ENCODE measurements at places on chromosomes 12 and 14.

GRCh38 chr14:56046546-56046945 lies 71.7 kb upstream of the PELI2 start:
- DNase-seq, result no peak

- no peak for DNase-seq
These were observed 182.6 kb downstream of the SUDS3 start for GRCh38 chr12:118558941-118559340.

DNA sequence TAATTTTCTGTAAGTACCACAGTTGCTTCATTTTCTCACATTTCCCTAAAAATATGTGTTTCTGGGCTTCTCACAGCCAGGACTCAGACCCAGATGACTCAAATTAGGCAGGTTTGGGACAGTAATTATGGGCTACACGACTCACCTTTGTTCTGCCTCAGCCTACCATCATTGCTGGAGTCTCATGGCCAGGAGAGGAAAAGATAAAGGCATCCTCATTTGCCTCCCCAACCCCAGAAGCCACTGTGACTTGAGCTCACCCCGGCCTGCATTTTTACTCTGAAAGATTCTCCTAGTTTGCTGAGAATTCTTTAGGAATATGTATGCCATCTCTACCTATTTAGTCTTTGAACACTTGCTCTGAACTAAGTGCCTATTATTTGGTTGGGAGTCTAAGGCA lies 207.8 kb downstream of the PAWR start:
- DNase-seq, result no peak

DNA sequence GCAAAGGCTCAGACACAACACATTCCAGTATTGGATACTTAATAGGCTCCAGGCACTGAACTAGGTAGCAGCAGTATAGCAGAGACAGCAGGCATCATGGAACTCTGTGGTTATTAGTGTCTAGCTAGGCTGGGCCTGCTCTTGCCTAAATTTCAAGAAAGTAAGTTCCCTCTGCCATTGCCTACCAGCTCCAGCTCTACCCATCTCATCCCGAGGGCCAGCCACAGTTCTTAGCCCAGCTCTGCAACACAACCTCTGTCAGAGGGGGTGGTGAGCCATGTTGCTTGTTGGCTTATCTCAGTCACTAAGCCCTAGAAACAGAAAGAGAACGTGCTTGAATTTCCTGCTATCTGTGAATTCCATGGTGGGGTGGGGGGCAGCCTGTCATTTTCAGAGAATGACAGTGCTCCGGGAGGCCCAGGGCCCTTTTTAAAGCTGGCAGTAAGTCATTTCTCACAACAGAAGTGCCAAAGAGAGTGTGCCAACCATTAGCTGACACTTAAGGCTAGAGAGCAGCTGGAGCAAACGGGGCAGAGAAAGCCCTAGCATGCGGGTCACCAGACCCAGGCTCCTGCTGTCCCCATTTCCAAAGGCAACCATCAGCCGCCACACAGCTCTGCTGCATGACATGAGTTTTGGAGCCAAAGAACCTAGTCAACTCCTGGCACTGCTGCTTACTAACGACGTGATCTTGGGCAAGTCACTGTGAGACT lies 105.9 kb downstream of the PRMT8 start:
- DNase-seq, result no peak

- no peak for DNase-seq
These were observed 20.8 kb downstream of the ANAPC7 start for GRCh38 chr12:110382683-110383082.

GRCh38 chr14:100542619-100543205 lies 44.5 kb downstream of the BEGAIN start:
- DNase-seq, result no peak

DNA sequence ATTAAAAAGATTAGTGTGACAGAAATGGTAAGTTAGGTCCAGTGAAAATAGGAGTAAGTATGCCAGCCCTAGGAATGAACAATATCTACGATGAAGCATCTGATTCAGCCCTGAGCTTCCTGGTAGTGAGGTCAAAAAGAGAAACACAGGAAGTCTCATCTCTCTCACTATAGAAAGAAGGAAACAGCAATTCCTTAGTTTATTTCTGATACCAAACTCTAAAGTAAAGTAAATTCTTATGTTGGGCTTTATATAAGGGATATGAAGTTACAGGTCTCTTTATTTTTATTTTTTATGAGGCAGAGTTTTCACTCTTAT lies 76.7 kb upstream of the RFLNA start:
- no peak for DNase-seq

GRCh38 chr12:13956060-13956590 lies 25.3 kb downstream of the GRIN2B start:
- DNase-seq, result no peak

DNA sequence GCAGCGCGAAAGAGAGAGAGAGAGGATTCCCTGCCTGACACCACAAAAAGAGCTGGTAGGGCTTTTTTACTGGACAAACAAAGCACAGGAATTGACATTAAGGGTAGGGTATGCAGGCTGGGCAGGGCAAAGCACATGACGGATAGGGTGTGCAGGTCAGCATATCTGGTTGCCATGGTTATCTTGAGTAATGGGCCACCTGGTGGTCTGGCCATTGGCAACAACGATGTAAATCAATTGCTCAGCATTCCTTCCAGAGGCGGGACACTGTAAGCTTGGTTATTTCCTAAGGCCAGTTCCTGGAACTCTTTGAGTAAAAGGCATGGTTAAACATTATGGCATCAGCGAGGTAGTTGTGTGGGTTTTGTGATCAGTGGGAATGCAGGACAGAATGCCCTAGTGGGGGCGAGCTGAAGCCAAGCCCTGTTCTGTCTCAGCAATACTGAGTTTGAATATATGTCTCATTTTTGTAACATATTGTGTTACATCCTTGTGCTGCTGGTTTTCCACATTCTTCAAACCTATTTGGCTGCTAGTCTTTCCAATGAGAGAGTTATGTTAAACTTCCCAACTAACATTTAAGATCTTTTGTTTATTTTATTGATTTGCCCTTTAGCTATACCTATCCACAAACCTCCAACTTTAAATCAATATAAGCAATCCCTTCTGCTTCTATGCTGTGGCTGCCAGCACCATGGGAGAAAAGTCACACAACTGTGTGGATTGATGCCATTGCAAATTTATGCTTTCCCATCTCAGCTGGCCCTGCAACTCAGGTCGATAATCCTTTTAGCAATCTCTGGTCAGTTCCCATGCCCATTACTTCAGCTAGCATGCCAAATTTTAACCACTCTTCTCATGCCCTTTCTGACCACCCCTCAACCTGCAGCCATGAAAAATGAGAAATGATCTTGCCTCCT lies 396.7 kb upstream of the PDE3A start:
- DNase-seq, result no peak

- DNase-seq, result peak; percentile 49
These were observed 9.4 kb upstream of the CCDC175 start for GRCh38 chr14:59585891-59586554.

DNA sequence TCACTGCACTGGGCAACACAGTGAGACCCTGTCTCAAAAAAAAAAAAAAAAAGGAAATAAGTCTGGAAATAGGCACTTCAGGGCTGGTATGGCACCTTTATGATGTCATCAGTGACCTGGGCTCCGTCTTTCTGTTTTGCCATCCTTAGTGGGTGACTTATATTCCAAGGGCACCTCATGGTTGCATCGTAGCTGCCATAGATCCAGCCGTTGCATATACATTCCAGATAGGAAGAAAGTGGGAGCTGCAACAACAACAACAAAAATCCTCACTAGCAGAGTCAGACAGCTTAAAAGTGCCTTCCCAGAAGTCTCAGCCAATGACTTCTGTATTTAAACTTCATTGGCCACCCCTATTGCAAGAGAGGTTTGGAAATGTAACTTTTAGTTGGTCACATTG lies 26.4 kb downstream of the MYL2 start:
- DNase-seq, result no peak

DNA sequence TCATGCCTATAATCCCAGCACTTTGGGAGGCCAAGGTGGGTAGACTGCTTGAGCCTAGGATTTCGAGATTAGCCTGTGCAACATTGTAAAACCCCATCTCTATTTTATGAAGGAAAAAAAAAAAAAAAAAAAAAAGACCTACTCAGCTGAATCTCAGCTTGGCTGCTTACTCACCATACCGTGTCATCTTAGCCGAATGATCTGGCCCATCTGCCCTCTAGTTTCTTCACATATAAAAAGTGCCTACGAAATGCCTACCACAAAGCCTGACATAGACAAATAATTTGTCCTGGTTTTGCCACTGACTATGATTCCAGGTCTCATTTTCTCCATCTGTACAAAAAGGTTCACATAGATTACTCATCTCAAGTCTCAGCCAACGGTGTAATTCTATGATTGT lies 10.1 kb downstream of the DIABLO start:
- no peak for DNase-seq

- no peak for DNase-seq
These were observed 19.4 kb downstream of the TCTN2 start for GRCh38 chr12:123690191-123690840.
